ENCODE measurements at places on chromosomes 3 and 15.
A peak's percentile ranks its signal among the peaks of the same experiment; 100 is the strongest.

DNA sequence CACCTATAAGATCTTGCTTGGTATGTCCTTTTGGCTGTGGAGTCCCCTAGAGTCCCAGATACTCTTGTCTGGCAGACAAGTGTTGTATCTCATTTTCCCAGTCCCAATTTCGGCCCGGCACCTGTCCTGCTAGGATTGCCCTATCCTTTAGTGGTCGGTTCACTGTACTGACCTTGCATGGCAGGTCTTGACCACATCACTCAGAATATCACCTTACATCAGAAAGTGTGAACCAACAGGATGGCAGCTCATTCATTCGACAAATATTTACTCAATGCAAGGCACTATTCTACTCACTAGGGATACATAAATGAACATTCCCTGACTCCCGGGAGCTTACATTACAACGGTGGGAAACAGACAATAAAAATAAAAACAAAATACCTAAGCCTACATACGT lies 5.7 kb upstream of the CCDC80 start:
- DNase-seq, result no peak

DNA sequence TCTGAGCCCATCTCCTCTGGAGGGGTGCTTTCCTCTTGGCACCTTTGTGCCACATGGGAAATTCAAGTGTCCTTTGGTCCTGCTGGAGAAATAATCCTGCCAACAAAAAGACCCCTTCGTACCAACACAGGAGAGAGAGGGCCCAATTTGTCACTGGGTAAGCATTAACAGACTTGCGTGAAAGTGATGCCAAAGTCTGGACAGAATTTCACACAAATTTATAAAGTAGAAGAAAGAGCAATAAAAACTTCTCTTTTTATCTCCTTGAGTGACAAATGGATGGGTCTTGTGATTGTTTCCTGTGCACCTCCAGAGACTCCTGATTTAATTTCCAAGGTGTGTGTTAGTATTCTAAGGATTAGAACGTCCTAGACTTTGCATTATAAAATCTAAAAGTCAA lies 14.9 kb downstream of the DPH3 start:
- DNase-seq, result no peak

- DNase-seq, result peak; percentile 95
Observed at GRCh38 chr3:27166888-27167287, 202.3 kb downstream of the NEK10 start.

DNA sequence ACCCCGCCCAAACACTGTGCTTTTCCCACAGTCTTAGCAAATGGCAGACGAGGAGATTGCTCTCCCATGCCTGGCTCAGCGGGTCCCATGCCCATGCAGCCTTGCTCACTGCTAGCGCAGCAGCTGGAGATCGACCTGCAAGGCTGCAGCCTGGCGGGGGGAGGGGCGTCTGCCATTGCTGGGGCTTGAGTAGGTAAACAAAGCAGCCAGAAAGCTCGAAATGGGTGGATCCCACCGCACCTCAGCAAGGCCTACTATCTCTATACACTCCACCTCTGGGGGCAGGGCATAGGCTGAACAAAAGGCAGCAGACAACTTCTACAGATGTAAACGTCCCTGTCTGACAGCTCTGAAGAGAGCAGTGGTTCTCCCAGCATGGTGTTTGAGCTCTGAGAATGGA lies 27.2 kb upstream of the WDR5B start:
- no peak for DNase-seq

GRCh38 chr3:42652251-42652610 lies 1.3 kb upstream of the ZBTB47 start:
- no peak for DNase-seq

- DNase-seq, result no peak
Observed at GRCh38 chr3:158732856-158733200, 571 bp upstream of the RARRES1 start.

GRCh38 chr3:66722675-66723074 lies 221.9 kb upstream of the LRIG1 start:
- DNase-seq, result peak; percentile 90

DNA sequence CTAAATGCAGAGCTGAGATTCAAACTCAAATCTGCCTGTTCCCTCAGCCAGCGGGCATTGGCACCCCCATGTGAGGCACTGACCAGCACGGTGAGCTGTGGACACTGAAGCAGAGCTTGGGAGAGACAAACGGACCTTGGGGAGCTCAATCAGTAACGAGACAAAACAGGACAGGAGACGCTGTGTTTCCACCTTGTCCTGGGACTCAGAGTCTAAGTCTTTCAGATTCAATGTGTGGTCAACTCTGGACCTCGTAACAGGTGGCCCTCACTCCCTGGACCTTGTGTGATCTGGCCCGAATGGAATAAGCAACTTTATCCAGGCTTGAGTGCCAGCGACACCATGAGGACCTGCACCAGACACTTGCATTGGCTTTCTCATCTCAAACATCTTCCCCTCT lies 232.5 kb downstream of the UACA start:
- no peak for DNase-seq

GRCh38 chr15:86333819-86334218 lies 254.1 kb downstream of the AGBL1 start:
- no peak for DNase-seq

DNA sequence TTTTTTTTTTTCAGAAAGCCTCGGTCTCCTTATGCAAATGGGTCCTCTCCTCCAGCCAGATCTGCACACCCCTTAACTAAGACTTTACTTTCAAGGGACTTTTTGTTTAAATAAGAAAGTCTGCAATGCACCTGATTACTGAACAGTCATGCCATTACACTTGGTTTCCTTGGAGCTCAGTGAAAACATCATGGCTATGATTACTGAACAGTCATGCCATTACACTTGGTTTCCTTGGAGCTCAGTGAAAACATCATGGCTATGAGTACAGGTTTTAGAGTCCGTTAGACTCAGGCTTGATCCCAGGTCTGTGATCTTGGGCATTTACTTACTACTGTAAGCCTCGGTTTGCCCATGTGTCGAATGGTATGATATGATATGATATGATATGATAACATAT lies 10.1 kb downstream of the ENTPD3 start:
- DNase-seq, result no peak

DNA sequence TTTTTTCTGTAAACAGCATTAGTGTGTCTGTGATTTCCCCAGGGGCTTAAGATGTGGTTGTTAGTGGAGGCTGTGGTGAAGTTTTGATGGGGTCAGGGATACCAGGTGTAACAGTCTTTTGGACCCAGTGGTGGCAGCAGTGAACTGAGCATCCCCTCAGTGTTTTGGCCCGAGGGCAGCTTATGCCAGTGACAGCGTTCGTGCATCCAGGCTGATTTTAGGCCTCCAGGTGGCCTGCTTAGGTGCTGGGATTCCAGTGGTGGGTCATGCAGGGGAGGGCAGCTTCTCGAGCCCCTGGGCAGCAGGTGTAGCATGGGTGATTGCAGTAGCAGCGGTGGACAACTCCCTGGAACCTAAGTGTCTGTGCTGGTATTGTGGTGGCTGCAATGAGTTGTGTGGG lies 29.2 kb downstream of the STT3B start:
- no peak for DNase-seq

GRCh38 chr15:25249236-25250010 lies 189.4 kb downstream of the UBE3A start:
- DNase-seq, result no peak

DNA sequence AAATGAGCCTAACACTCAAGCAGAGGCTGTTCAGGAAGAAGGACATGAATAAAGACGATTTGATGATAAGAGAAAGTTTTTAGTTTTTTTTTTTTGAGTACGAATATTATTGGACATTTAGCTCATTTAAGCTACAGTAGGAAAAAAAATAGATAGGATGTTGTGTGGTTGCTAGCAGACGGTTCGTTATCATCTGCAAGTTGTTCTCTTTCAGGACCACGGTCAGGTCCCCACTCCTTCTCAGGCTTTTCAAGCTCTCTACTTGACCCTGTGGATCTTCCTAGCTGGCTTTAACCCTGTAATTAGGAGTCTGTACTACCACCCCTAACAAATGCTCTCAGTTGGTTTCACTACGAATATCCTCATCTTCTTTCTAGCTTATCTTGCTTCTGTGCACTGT lies 1.1 kb downstream of the KCNH8 start:
- no peak for DNase-seq

- peak; percentile 25 for DNase-seq
Observed at GRCh38 chr3:52014613-52015012, 18.9 kb upstream of the RPL29 start.

- DNase-seq, result no peak
Observed at GRCh38 chr15:58232281-58233065, 94.3 kb downstream of the AQP9 start.

GRCh38 chr3:151174351-151174750 lies 28.7 kb downstream of the GPR171 start:
- no peak for DNase-seq

- DNase-seq, result no peak
Observed at GRCh38 chr3:158248261-158248660, 138.4 kb downstream of the RSRC1 start.

DNA sequence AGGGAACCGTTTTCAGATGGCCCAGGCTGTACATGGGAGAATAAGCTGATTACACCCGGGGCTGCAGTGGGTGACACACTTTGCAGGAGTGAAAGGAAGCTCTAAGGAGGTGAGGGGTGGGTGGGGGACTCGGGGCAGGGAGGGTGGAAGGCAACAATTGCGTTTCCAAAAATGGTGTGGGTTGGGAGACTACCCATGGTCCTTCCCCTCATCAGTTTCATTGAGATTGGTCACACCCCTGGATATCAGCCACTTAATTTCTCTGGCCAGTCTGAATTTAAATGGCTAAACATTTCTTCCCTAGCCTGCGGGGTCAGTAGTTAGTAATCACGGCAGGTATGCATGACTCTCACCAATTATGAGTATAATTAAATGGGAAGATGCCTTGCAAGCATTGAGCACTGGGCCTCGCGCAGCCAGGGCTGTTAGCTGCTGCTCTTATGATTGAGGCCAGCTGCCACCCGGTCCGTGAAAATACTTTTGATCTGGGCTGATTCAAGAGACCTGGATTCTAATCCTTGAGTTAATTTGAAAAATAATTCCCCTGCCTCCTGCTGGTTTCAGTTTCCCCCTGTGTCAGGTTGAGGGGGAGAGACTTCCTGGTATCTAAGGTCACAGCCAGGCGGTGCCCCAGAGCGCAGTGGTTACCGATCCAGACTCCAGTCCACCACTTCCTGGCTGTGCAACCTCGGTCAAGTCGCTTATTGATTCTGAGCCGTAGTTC lies 23.3 kb downstream of the SLC6A6 start:
- DNase-seq, result peak; percentile 48

GRCh38 chr3:113079218-113079961 lies 88.6 kb downstream of the GTPBP8 start:
- no peak for DNase-seq

- no peak for DNase-seq
Observed at GRCh38 chr3:171393032-171393744, 67.0 kb downstream of the TNIK start.

DNA sequence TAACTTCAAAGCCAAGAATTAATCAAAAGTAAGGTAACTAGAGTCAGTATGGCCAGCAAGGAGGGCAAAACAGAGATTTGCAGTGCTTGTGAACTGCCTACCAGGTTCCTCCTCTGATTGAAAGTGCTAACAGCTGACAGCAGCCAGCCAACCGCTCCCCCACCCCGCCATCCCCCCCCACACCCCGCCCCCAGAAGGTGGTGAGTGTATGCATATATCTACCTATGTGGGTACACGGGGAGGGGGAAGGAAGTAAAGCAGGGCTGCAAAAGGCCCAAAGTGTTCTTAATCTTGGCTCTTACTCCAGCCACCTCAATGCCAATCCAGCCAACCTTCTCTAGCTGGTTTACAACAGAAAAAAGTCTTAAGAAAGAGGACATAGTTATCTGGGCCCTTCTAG lies 50.7 kb downstream of the RAF1 start:
- DNase-seq, result no peak

DNA sequence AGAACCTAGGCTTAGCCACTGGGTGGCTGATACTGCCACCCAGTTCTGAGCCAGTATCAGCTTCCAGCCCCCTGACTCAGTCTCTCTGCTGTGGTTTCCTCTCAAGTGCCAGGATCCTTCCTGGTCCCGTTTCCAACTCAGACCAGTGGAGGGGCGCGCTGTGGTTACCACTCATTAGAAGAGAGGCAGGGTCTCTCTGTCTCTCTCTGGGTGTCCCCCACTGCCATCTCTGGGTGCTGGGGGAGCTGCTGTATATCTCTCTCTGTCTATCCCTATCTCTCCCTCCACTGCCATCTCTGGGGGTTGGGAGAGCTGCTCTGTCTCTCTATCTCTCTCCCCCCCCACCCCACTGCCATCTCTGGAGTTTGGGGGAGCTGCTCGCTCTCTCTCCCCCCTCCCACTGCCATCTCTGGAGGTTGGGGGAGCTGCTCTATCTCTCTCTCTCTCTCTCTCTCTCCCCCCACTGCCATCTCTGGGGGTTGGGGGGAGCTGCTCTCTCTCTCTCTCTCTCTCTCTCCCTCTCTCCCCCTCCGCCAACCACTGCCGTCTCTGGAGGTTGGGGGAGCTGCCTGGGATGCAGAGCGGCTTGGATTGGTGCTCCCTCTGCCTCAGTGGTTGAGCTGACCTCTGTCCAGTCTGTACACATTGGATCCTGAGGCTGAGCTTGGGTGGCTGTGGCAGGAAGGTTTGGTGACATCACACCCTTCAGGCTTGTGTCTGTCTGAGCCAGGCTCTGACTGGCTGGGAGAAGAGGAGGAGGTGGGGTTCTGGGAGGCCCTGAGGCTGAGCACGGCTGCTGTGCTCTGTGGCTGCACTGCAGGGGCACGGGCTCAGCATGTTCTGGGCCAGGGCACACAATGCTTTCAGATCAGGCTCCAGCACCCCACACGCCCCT lies 98.9 kb downstream of the APBA2 start:
- peak; percentile 81 for DNase-seq

- peak; percentile 53 for DNase-seq
Observed at GRCh38 chr3:130759692-130760338, 13.2 kb upstream of the PIK3R4 start.

DNA sequence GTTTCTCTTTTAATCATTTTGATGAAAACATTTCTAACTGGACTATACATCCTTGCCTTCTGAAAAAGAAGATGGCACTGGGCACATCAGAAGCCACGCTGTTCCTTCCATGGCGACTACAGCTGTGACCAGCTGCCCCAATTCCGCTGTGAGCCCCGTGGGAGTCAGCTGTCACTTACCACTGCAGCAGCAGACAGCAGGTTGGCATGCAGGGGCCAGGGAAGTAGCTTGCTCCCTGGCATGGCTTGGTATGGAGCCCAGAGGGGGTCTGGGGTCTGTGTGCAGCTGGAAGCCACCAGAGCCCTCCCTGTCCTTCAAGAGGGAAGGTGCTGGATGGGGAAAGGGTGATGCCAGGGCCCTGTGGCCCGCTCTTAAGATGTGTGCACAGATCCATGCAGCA lies 4.5 kb upstream of the ZXDC start:
- no peak for DNase-seq

- DNase-seq, result no peak
Observed at GRCh38 chr3:189966843-189967242, 153.9 kb downstream of the P3H2 start.

- DNase-seq, result no peak
Observed at GRCh38 chr15:41856716-41857115, 18.1 kb downstream of the PLA2G4B start.

DNA sequence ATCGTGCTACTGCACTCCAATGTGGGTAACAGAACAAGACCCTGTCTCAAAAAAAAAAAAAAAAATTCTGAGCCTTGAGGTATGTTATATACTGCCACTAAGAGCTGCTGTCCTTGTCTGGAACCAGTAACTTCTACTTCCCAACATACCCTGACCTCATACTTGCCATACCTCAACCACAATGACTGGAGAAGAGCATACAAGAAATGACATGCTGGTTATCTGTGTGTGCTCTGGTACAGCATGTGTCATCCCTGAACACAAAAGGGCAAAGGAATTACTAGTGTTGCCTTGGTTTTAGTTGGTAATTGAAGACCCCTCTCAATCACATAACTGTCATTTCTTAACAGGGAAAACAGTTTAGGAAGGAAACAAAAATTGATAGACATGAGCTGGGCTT lies 54.5 kb downstream of the MRPS25 start:
- DNase-seq, result no peak

All from EL (cell line).